HCT116 (cell line): ENCODE measurements at places on chromosomes 2 and 18.

DNA sequence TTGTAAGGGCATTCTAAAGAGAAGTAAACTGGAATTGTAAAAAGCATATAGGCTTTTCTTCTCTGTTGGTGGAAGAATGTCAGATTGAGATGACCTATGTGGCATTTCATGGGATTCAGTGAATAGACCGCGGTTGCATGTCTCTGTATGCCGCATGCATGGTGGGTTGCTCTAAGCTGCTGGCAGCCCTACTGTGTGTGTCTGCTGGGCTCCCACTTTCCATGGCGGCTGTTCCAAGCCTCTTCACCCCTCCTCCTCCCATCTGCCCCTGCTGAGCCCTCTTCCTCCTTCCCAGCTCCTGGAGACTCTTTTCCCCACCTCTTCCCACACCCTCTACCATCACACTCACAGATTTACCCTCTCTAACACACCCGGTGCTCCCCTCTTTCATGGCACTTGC lies 12.6 kb downstream of the ATP6V1C2 start:
- no peak for DNase-seq

- no peak for DNase-seq
Observed at GRCh38 chr2:69948963-69949645, 12.3 kb downstream of the ASPRV1 start.

DNA sequence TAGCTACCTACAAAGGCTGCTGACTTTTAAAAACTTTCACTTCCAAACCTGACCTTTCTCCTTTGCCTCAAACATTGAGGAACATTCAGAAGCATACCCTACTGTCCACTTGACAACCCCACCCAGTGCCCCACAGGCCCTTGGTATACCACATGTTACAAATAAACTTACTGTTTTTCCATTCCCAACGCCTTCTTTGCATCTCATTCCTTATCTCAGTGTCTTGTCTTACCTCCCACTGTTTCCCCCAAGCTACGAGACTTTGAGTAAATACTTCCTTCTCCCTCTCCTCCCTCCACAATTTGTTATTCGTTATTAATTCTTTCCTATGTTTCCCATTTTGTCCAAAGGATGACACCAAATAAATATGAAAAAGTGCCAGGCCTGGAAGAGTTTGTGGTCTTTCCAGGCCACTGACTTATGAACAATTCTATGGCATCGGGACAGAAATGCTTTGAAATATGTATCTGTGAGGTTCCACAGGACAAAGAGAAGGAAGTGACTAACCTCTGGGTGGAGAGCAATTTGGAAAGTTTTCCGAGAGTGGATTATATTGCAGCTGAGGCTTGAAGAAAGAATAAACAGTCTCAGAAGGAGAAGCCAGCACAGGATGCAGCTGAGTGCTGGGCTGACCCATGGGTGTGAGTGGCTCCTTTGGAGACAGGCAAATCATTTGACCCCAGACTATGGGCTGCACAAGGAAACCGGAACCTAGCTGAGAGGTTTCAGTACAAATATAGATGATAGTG lies 409.0 kb downstream of the LPIN1 start:
- DNase-seq, result peak; percentile 26

DNA sequence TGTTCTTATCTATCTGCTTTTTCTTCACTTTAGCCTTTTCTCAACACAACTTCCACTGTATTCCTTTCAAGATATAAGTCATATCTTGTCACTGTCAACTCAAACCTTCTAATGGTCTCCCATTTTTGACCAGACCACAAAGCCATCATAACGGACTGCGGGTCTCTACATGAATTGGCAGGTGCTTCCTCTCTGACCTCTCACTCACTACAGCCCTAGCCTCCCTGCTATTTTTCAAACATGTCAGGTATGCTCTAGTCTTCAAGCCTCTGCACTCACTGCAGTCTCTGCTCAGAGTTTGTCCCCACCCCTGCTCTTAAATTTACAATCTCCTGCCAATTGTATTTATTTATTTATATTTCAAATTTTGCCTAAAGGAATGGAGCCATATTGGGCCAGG lies 858.1 kb downstream of the TRIB2 start:
- no peak for DNase-seq

- DNase-seq, result no peak
Observed at GRCh38 chr18:46624127-46624526, 32.9 kb downstream of the LOXHD1 start.
